ENCODE measurements at places on chromosomes 11 and 22. TPM values are rescaled to one million over a fixed set of nuclear protein-coding genes. Genes with fewer than 3 reads are reported as not detected.

Gene BCO2
- 1.2 TPM for total RNA-seq

Gene SLC22A9
- not detected for total RNA-seq

Gene JAML
- not detected for total RNA-seq

Gene KCTD14
- total RNA-seq = 1.4 TPM

Gene EMID1
- 0.61 TPM for total RNA-seq

Gene POTEH
- total RNA-seq = not detected

Gene TNRC6B
- total RNA-seq = 6.2 TPM

Gene KRTAP5-9
- total RNA-seq = 0.09 TPM

Measured in A549 treated with Hydrocortisone at 1 μM for 4 hours (cell line).